ENCODE measurements at places on chromosomes 2 and 18.

GRCh38 chr2:215636816-215637215, 200.9 kb upstream of the FN1 start:
- DNase-seq: no peak

- DNase-seq: no peak
These were observed 260.8 kb downstream of the SH3BP4 start for GRCh38 chr2:235212501-235213158.

DNA sequence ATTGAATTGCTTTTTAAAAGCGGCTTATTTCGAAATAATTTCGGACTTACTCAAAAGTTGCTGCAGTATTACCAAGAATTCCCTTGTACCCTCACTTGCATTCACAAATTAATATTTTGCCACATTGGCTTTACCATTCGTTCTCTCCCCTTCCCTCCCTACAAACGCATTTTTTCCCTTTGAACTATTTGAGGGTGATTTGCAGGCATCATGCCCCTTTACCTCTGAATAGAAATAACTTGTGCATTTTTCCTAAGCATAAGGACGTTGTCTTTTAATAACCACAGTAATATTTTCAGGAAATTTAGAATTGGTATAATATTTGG, 608 bp downstream of the CCDC138 start:
- no peak for DNase-seq

- DNase-seq: no peak
These were observed 24.5 kb downstream of the MC2R start for GRCh38 chr18:13890761-13891361.

GRCh38 chr2:50346629-50347357, 685.1 kb downstream of the NRXN1 start:
- DNase-seq: no peak

GRCh38 chr2:218992703-218993344, 398 bp downstream of the CRYBA2 start:
- DNase-seq: no peak

DNA sequence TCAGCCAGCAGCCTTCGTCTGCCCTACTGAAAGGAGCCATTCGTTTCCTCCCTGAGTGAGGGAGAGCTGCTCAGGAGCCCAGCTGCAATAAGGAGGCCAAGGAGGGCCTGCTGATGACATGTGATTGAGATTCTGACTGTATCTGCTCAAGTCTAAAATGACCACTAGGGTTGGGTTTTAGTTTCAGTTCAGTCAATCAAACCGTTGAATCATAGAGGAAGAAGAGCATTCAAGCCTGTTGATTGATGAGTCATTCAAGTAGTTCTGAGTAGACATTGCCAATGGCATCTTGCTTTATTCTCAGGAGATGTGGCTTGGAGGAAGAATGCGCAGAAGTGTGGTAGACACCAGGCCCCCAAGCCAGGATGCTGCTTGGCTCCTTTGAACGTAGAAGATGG, 19.9 kb upstream of the BCL2L11 start:
- DNase-seq: no peak

All from activated naive CD4-positive, alpha-beta T cell (primary cell).